HepG2 (cell line): ENCODE measurements at places on chromosomes 3 and 15.
A peak's percentile ranks its signal among the peaks of the same experiment; 100 is the strongest.

- no peak for DNase-seq
Measured at GRCh38 chr15:89728254-89728653, 22.8 kb downstream of the MESP1 start.

DNA sequence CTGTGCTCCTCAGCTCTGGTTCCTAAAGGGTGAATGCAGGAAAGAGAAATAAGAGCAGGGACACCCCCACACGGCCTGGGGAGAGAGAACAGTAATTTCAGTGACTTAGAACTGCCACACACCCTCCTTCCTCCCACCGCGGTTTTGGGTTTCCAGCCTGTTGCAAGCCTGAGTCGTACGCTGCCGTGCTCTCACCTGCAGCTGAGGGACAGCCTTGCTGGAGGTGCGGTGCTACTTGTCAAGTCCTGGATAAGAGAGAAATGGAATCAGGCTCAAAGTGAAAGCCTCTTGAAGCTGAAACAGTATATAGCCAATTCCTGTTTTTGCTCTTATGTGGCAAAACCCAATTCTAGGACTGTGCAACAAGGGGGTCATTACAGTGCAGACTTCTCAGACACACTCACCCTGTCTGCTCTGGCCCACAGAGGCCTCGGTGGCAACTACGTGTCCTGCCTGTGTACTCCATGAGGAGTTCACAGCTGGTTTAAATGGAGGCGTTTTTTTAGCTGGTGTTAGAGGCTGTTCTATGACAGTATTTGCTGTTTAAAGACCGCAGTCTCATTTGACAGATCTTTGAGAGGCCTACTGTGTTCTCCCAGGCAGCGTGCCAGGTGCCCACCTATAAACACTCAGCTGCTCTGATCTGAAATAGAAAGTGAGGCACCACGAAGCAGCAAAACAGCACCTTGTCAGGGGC is 42.9 kb downstream of the TBC1D2B start:
- no peak for DNase-seq

- no peak for DNase-seq
Measured at GRCh38 chr15:83088876-83089275, 18.6 kb upstream of the TM6SF1 start.

DNA sequence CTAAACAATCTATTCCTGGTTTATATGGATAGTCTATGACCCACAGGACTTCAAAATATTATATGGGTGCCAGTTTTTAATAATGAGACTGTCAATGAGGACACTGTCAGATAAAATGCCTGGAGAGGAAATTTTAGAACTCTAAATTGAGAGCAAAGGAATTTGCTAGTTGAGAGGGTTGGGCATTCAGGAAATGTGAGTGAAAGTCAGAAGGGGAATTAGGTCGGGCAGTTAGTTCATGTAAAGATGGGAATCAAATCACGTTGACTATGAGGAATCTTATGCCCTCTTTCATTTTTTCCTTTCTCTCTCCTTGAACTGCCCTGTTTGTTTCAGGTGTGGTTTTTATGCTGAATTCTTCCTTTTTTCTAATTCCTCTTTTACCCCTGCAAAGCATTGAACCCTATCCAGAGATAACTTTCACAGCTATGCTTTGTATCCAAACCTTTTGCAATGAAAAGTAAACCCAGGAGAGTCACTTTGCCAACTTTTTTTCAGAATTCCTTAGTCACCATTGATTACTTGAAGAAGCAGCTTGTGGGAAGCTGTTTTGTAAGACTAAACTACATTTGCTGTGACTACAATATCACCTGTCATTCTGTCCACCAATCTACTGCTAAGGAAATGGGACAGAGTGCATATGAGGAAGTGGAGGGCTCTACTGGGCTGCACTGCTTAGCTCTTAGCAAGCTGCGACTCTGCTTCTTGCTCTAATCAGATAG is 27.8 kb downstream of the CHP1 start:
- peak; percentile 40 for DNase-seq

DNA sequence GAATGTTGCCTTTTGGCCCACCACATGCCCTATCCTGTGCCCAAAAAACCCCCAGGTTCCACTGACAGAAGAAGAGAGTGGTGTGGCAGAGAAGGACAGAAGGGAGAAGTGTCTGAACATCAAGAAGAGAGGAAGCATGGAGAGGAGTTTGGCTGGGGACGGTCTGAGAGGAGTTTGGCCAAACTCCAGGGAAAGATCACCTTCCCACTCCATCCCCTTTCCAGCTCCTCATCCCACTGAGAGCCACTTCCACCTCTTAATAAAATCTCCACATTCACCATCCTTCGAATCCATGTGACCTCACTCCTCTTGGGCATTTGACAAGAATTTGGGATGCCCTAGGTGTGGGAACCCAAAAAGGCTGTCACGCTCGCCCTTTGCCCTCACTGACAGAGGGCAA is 311.6 kb upstream of the GRM7 start:
- DNase-seq: no peak

GRCh38 chr15:29143909-29144635 is 125.5 kb downstream of the NSMCE3 start:
- DNase-seq: no peak

DNA sequence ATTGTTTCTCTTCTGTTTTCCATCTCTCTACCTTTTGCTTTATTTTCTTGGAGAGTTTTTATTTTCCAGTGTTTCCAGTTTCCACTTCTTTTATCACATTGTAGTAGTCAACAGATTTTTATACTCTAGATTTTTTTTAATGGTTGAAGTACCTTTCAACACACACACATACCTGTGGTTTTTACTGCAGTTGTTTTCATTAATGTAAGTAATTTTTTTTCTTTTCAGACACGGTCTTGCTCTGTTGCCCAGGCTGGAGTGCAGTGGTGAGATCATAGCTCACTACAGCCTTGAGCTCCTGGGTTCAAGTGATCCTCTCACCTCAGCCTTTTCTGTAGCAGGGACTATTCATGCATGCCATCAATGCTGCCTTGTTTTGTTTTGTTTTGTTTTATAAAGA is 472.5 kb upstream of the SGO1 start:
- no peak for DNase-seq

DNA sequence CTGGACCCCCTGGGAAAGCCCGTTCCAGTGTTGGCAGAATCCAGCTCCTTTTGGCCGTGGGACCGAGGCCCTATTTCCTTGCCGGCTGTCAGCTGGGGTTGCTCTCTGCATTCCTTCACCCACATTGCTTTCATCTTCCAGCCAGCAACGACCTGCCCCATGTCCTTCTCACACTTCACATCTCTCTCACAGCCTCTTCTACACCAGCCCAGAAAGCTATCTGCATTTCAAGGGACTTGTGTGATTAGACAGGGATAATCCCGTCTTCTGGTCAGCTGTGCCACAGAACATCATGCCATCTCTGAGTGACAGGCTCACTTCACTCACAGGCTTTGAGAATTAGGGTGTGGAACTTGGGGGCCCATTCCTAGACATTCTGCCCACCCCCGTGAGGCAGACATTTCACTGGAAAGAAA is 16.4 kb downstream of the EFCC1 start:
- no peak for DNase-seq

DNA sequence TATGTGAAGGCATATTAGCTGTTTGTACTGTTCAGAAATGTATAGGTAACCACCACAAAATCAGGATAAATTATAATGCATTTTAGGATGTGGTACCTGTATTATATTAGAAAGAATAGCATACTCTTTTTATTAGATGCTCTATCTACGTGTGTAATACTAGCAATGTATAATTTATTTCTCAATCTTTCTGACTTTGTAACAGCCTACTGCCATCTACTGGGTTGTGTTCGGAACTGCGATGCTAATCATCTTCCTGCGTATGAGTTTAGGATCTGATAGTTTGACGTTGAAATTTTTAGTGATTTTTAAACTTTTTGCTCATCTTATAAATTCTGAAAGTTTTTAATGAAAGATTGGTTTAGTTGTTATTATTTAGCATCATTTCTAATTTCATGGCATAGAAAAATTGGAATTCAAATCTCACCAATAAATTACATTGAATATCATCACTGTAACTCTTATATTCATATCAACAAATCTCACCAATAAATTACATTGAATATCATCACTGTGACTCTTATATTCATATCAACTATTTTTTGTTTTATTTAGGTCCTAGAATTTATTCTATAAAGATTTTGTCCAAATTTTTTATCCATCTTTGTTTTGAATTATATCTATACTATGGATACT is 322.7 kb upstream of the ZNF717 start:
- DNase-seq: peak; percentile 1

GRCh38 chr3:8853081-8853480 is 83.7 kb upstream of the OXTR start:
- no peak for DNase-seq

- no peak for DNase-seq
Measured at GRCh38 chr3:160537729-160538128, 27.6 kb downstream of the KPNA4 start.

GRCh38 chr15:41984622-41985021 is 12.3 kb upstream of the EHD4 start:
- DNase-seq: no peak

DNA sequence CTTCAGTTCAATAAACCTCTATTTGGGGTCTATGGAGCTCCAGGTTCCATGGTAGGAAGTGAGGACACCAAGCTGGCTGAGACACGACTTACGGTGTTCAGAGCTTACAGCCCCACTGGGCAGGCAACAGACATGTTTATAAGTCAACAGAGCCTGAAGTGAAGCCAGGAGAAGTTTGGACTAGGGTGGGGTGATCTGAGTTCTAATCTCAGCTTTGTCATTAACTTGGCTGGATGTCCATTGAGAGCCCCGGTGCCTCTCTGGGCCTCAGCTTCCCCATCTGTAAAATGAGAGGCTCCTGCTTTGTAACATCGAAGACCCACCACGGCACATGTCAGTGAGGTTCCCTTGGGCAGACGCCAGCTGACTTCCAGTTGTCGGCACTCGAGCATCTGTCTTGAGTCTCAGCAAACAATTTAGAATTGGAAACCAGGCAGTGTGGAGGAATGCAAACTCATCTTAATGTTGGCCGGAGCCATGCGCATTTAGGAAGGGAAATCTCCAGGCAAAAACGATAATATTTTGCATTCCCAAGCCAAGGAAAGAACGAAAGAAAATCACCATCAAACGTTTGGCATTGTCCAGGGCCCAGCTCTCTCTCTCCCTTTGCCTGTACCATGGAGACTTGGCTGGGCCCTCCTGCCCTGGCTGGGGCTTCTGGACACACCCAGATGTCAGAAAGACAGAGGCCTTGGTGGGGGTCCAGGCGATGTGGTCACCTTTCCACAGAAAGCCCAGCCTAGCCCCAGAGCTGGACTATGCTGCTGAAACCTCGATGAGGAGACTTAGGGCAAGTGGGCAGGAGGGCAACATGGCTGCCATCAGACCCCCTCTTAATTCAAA is 18.4 kb downstream of the ITGA11 start:
- no peak for DNase-seq

GRCh38 chr15:79311901-79312553 is 1.1 kb downstream of the TMED3 start:
- no peak for DNase-seq

DNA sequence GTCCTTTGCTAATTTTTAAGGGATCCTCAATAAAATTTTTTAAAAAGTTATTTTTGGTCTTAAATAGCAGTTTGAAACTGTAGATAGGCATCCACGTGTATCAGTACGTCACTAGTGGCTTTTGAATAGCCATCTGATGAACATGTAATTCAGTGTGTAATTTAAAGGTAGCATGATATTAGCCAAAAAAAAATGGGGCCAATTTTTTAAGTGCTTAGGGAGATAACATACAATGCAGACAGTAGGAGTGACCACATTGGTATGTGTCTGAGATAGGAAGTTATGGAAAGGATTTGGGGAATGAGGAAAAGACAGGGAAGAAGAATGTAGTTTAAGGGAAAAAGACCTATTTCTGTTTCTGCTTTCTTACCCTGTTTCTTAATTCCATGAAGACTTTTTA is 2.5 kb downstream of the AP4E1 start:
- DNase-seq: no peak

- DNase-seq: no peak
Measured at GRCh38 chr3:44666346-44666745, 17.8 kb downstream of the ZNF35 start.

GRCh38 chr15:82828075-82828474 is 18.6 kb downstream of the WHAMM start:
- peak; percentile 60 for DNase-seq

DNA sequence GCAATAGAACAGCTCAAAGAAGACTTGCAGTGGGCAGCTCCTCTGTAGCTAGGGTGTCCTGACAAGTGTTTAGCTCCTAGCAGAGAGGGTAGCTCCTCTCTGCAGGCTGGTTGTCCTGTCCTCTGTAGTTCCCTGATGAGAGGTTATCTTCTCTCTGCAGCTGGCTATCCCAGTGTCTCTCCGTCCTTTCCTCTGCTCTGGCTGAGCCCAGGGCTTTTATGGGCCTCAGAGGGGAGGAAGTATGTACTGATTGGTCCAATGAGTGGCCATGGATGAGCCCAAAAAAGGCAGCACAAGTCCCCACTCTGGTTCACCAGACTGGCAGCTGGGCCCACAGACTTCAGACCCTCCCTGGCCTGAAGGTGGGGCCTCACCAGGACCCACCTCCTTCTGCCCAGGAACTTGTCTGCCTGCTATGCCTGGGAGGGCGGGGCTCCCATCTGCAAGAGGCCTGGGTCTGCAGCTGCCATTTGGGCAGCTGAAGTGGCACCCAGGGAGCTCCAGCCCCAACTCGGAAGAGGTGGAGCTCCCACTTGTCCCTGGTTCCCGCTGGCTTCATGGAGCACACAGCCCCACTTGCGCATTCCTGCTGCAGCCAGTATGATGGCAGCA is 27.2 kb upstream of the MEX3B start:
- no peak for DNase-seq

- DNase-seq: no peak
Measured at GRCh38 chr3:179452176-179452564, 900 bp upstream of the GNB4 start.

- DNase-seq: no peak
Measured at GRCh38 chr3:128970740-128971047, 23.2 kb downstream of the CFAP92 start.

DNA sequence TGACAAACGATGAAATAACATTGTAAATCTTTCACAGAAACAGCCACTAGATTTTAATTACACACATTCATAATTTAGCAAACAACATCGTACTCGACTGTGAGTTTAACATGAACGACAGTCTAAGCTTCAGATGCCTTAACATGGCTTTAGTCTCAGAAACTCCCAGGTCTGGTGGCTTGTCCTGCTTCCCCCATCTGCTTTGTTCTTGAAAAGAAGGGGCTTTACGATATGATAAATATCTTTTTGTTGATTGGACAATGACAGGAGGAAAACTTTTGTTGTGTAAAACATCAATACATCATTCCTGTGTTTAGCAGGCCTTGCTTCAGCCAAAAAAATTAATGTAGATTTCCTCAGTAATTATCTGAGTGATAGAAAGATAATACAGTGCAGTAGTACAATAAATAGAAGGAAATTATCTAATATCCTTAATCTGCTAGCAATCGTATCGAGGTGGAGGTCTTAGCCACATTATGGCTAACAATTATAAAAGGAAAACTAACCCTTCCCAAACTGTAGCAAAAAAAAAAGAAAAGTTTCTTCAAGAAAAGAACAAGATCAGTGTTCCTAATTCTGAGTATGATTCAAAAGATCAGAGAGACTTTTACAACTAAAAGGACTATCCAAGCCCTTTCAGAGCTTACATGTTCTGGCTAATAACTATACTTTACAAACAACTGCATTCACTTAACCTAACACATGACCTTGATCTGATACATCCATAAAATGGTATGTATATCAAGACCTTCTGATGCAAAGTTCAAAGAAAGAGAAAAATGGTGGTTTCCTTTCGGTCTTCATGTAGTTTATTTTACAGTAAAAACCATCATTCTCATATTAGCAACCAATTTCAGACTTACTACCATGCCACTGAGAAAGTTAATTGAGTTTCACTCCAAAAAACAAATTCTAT is 535.7 kb downstream of the FOXP1 start:
- DNase-seq: no peak

GRCh38 chr3:34005886-34006285 is 207.5 kb downstream of the PDCD6IP start:
- DNase-seq: no peak

- DNase-seq: no peak
Measured at GRCh38 chr3:156051651-156052050, 68.7 kb upstream of the KCNAB1 start.
